NCI-H2029 (cell line): ENCODE measurements at places on chromosomes 16 and 17.
A peak's percentile ranks its signal among the peaks of the same experiment; 100 is the strongest.

DNA sequence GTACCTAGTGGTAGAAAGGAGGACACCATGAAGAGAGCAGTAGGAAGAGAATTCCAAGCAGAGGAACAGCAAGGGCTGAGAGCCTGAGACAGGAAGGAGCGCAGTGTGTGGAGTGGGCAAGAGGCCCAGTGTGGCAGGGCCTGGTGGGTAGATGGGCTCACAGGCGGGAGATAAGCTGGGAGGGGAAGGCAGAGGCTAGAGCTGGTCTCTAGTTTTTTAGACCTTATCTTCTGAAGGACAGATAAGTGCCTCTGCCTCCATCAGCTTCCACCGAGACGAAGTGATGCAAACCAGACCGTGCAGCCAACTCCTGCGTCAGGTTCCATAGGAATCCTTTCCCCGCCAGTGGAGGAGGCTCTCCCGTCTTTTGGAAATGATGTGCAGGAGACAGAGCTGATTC lies 33.6 kb downstream of the CDH1 start:
- no peak for DNase-seq

DNA sequence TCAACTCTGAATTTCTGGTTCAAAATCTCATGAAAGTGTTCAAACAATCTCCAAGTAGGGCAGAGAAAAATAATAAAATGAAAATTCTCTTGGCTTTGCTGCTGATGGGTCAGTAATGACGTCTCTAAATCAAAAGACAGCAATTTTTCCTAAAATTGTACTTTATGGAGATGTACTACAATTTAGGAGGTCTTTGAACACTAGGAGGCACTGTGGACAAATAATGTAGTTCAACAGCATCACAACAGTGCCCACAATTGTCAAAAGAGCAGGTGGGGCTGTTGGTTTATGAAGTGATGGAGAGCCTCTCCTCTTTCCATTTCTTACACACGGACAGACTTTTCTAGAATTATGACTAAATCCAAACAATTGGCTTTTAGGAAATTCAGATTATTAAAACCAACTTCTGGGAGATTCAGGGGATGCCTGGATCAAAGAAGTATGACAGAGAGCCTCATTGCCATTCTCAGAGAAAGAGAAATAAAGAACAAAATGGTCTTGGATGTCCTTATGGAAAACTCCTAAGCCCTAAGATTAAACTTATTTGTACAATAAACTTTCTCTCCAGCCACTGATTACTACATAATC lies 23.8 kb downstream of the EZH1 start:
- DNase-seq, result peak; percentile 53

DNA sequence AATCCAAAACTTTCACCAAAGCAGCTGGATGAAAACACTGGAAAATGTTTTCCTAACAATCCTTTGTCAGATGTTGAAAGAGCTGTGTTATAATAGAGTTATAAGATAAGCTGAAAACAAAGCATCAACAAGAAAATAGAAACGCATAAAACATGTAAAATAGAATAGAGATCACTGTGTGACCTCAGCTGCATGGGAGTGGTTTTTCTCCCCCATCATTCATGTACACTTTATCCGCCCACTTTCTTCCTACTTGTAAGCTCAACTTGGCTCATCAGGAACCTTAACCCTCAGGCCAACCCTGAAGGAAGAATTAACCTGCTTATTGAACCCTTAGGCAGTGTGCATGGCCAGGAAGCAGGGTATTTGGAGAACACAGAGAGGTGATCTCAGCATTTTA lies 238.5 kb upstream of the PMFBP1 start:
- no peak for DNase-seq

GRCh38 chr17:82691714-82692113 lies 6.8 kb downstream of the RAB40B start:
- no peak for DNase-seq

GRCh38 chr17:66829883-66830282 lies 5.0 kb upstream of the CACNG5 start:
- no peak for DNase-seq

- DNase-seq, result no peak
Observed at GRCh38 chr16:68833251-68833650, 10.1 kb upstream of the TANGO6 start.

GRCh38 chr17:76241204-76241538 lies 878 bp upstream of the RNF157 start:
- DNase-seq, result no peak
